HepG2 (cell line): ENCODE measurements at places on chromosomes 12 and 14.

DNA sequence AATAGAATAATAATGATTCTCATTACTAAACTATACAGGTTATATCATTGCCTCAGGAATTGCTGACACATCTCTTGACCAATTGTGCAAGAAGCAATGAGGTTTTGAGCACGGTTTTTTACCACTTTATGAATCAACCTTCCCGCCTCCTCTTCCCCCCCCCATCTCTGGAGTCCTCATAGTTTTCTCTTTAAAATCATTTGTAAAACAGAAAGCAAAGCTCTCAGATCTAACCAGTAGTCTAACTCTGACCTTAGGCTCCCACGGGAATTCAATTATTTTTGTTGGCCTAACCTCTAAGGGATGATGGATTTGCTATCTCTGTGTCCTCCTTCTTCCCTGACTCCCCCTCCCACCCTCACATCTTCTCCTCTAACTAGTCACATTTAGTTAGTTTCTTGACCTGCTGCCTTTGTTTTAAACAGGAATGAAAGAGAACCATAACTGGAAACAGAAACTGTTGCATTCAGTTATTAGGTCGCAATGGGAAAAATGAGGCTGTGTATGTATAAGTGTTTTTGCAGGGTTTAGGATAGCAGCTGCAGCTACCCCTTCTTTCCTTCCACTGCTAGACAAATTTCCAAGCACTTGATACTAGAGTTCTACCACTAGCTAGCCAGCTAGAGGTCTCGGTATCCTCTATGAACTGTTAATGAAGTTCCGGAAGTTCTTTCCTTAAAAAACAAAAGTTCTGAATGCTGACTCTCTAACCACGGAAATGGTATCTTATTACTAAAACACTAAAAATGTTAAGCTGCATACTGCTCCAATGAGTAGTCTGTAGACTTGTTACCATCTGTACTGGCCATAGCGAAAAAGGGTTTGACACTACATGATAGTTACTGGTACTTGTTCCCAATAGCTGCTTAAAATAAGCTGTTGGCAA lies 65.4 kb downstream of the TAOK3 start:
- H3K4me3 ChIP-seq = no peak overlapping the region
- no peaks in the 10 kb centered on the region for H3K27me3 ChIP-seq
- no peaks in the 10 kb centered on the region for H3K36me3 ChIP-seq
- H3K4me1 ChIP-seq = no peaks in the 10 kb centered on the region
- no peak overlapping the region for H3K27ac ChIP-seq

DNA sequence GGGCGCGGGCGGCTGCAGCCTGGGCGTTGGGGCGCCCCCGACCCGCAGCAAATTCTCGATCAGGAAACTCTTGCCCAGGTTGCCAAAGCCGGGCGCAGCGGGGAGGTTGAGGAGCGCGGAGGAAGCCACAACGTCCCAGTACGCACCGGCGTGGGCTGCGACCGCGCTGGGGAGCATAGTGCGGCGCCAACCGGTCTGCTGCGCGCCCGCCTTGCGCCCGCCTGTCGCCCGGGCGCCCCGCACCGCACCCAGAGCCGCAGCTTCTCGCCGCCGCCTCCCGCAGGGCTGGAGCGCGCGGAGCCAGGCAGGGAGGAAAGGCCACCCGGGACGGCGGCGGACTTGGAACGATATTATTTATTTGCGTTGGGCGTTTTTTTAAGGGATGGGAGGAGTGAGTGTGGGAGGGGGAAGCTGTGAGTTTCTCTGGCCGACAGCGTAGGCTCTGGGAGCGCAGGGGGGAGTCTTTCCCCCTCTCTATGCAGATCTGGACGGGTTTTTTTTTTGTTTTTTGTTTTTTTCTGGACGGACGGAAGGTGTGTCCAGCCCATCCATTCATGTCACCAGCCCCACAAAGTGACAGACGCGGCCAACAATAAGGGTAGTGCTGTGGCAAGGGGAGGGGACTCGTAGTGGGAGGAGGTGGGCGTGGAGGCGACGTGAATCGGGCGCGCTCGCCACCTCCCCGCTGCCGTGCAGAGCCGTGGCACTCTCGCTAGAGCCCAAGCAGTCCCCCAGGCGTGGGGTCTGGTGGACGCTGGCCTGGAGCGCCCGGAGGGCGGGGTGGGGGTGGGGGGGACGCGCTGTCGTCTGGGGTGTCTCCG lies at the start of gene DBX2:
TSS of gene DBX2 (minus strand) at position 349 of the 821 bp plus-strand sequence. CDS start at position 177, 172 bp downstream.
- no peak for DNase-seq
- no peaks in the 10 kb centered on the region for H3K4me1 ChIP-seq
- H3K27ac ChIP-seq = no peak within 1 kb of the TSS
- no peak within 1 kb of the TSS for H3K4me3 ChIP-seq
- H3K27me3 ChIP-seq = peaks cover 6% of the 10 kb centered on the region
- H3K36me3 ChIP-seq = no peaks in the 10 kb centered on the region

DNA sequence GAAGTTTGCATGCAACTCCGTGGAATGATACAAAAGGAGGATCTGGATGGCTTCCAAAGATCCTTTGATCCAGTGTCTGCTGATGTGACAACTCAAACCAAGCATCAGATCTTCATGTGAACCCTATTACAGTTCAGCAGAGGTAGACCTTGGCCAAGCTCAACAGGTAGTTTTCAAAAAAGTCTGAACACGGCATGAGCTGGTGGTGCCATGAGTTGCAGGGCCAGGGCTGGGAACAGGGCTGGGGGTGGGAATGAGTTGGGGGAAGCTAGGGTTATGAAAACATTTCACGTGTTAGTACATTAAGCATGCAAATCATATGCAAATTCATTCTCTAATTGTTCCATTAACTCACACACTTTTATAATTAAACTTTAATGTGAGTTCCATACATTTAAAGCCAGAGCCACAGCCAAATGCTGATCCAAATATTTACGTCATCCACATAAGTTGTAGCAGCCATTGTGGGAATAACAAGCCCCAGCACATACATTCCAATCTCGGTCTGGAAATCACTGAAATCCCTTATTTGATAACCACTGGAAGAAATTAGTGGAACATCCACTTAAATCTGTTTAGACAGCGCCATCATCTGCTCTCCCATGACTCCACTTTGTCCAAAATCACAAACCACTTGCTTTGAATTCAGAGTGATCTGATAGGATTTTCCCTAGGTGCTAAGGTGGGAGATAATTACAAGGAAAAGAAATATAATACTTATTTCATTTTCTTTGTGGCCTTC lies 158.5 kb downstream of the APAF1 start:
- H3K27me3 ChIP-seq = no peaks in the 10 kb centered on the region
- no peaks in the 10 kb centered on the region for H3K4me1 ChIP-seq
- H3K4me3 ChIP-seq = no peak overlapping the region
- no peak for DNase-seq
- no peak overlapping the region for H3K27ac ChIP-seq

GRCh38 chr12:20120403-20120725 lies 248.0 kb upstream of the PDE3A start:
- no peaks in the 10 kb centered on the region for H3K36me3 ChIP-seq
- no peak overlapping the region for H3K27ac ChIP-seq
- DNase-seq = no peak
- no peak overlapping the region for H3K4me3 ChIP-seq
- H3K27me3 ChIP-seq = no peaks in the 10 kb centered on the region
- H3K4me1 ChIP-seq = no peaks in the 10 kb centered on the region

DNA sequence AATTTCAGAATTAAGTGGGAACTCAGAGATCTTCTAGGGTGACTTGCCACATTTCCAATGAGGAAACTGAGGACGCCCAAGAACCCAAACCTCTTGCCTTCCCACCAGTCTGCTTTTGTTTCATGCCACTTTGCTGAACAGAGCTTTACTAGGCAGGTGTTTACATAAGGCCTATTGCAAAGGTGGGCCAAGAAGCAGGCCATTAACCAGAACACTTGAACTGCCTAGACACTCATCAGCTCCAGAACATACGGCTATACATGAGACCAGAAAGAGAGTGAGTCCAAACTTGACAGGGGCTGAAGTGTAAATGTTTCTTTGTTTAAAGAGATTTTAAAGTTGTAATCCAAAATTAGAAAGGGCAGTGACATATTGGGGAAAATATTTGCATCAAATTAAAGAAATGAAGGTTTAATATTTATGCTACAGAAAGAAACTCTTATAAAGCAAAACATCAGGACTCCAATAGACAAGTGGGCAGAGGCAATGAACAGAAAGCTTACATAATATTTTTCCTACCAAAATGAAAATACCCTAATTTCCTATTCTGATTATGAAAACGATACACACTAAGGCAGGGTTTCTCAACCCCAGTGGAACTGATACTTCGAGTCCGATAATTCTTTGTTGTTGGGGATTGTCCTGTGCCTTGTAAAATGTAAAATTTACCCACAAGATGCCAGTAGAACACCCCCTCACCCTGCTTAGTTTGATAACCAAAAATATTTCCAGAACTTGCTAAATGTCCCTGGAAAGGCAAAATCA lies 11.7 kb downstream of the BATF start:
- no peak for DNase-seq
- H3K27ac ChIP-seq = no peak overlapping the region
- H3K4me1 ChIP-seq = peaks cover 46% of the 10 kb centered on the region
- H3K27me3 ChIP-seq = no peaks in the 10 kb centered on the region

- H3K4me1 ChIP-seq = no peaks in the 10 kb centered on the region
- H3K36me3 ChIP-seq = no peaks in the 10 kb centered on the region
- no peaks in the 10 kb centered on the region for H3K27me3 ChIP-seq
- H3K4me3 ChIP-seq = no peak overlapping the region
Measured at GRCh38 chr12:99151744-99152143, 495.8 kb upstream of the GARIN6 start.

DNA sequence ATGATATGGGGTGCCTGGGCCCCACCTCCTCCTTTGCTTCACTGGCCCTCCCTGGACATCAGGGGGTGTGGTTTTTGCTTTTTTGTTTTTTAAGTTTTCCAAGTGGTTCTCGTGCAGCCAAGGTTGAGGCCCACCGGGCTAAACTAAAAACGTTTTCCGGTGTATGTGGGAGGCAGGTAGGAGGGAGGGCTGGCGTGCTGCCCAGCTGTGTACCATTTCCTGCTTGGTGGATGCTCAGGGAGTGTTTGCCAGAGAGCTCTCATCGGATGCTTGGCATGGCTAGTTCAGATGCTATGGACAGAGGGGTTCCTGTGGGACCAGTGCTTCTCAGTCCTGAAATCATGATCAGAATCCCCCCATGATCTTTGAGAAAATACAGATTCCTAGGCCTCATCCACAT lies 246.4 kb downstream of the CACNA1C start:
- no peak overlapping the region for H3K4me3 ChIP-seq
- peaks cover 7% of the 10 kb centered on the region for H3K27me3 ChIP-seq
- no peaks in the 10 kb centered on the region for H3K36me3 ChIP-seq
- no peak for DNase-seq
- H3K27ac ChIP-seq = no peak overlapping the region
- H3K4me1 ChIP-seq = no peaks in the 10 kb centered on the region

- H3K27me3 ChIP-seq = no peaks in the 10 kb centered on the region
- H3K27ac ChIP-seq = no peak overlapping the region
- peaks cover 35% of the 10 kb centered on the region for H3K4me1 ChIP-seq
- no peak for DNase-seq
- H3K4me3 ChIP-seq = no peak overlapping the region
Measured at GRCh38 chr12:71954083-71954778, 15.6 kb downstream of the TPH2 start.

- H3K27me3 ChIP-seq = no peaks in the 10 kb centered on the region
- no peaks in the 10 kb centered on the region for H3K4me1 ChIP-seq
- DNase-seq = no peak
- H3K36me3 ChIP-seq = no peaks in the 10 kb centered on the region
- no peak overlapping the region for H3K27ac ChIP-seq
Measured at GRCh38 chr12:96886998-96887677, 19.9 kb upstream of the NEDD1 start.

- H3K27me3 ChIP-seq = no peaks in the 10 kb centered on the region
- H3K4me1 ChIP-seq = no peaks in the 10 kb centered on the region
- peaks cover 36% of the 10 kb centered on the region; the same call in 2 of the 3 replicates for H3K36me3 ChIP-seq
- H3K4me3 ChIP-seq = no peak overlapping the region
Measured at GRCh38 chr14:58313699-58314098, 15.3 kb downstream of the ARID4A start.

GRCh38 chr14:93834699-93835371 lies 46.5 kb upstream of the PRIMA1 start:
- H3K4me3 ChIP-seq = no peak overlapping the region
- H3K36me3 ChIP-seq = no peaks in the 10 kb centered on the region
- DNase-seq = no peak
- H3K27ac ChIP-seq = no peak overlapping the region
- 0 out of 2 replicates have a peak, but pooled peaks cover 2% of the 10 kb centered on the region for H3K27me3 ChIP-seq
- no peaks in the 10 kb centered on the region for H3K4me1 ChIP-seq

DNA sequence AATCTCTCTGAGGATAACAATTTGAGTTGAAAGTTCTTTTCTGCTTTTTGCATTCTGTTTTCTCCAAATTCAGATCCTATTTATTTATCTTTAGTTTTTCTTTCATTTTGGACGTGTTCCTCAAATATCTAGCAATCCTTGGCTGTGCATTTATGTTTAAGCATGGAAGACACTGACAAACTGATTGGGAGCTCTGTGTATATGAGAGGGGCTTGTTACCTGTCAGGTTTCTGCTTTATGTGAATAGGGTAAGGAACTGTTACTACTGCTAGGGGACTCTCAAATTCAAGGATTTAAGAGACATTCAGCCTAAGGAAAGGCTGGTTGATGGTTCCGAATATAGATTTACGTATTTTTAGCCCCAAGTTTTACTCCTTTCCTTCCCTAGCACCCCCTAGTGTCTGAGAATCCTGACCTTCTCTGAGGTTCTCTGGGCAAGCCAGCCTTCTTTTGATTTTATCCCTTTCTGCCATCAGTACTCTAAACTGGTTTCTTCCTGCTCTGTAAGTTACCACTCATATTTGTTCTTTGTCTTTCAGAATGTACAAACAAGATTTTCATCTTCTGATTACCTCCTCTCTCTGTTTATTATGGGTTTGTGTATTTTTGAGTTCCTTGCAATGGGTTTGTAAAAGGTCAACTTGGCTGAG lies 30.5 kb downstream of the YLPM1 start:
- H3K4me3 ChIP-seq = no peak overlapping the region
- DNase-seq = no peak

GRCh38 chr14:106511006-106511799 lies 984.8 kb downstream of the TMEM121 start:
- no peak overlapping the region for H3K27ac ChIP-seq
- no peaks in the 10 kb centered on the region for H3K27me3 ChIP-seq
- H3K4me3 ChIP-seq = no peak overlapping the region
- no peaks in the 10 kb centered on the region for H3K4me1 ChIP-seq
- no peaks in the 10 kb centered on the region for H3K36me3 ChIP-seq

GRCh38 chr14:75647640-75648039 lies 13.0 kb downstream of the ERG28 start:
- peaks cover 96% of the 10 kb centered on the region for H3K4me1 ChIP-seq
- peak overlapping the region; percentile 97 for H3K27ac ChIP-seq
- no peak overlapping the region for H3K4me3 ChIP-seq

- no peaks in the 10 kb centered on the region for H3K4me1 ChIP-seq
- H3K36me3 ChIP-seq = no peaks in the 10 kb centered on the region
- DNase-seq = no peak
- no peaks in the 10 kb centered on the region for H3K27me3 ChIP-seq
Measured at GRCh38 chr14:87286191-87286590, 706.8 kb downstream of the GALC start.
